NCI-H1092 (cell line): ENCODE measurements at places on chromosomes 13 and 19.

- DNase-seq: no peak
Observed at GRCh38 chr19:1252221-1252820, 3.9 kb downstream of the MIDN start.

DNA sequence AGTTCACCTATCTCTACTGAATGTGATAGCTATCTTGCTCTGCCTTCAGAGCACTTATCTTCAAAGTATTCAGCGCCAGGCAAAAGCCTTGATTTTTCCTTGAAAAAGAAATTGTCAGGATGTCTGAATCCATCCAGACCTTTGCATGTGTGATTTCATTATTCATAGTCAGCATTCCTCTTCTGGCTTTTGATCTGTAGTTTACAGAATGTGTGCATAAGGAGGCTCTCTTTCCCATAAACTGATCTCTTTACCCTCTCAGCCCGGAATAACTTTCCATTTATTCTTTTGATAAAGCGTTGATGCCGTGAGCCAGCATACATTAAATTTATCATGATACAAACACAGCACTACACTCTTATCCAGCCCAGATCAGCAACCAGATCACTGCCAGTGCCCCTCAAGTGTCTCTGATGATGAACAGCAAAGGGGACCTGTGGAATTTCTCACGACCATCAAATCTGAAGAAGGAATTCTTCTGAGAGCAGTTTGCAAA, 130.8 kb downstream of the DNAJC15 start:
- no peak for DNase-seq

DNA sequence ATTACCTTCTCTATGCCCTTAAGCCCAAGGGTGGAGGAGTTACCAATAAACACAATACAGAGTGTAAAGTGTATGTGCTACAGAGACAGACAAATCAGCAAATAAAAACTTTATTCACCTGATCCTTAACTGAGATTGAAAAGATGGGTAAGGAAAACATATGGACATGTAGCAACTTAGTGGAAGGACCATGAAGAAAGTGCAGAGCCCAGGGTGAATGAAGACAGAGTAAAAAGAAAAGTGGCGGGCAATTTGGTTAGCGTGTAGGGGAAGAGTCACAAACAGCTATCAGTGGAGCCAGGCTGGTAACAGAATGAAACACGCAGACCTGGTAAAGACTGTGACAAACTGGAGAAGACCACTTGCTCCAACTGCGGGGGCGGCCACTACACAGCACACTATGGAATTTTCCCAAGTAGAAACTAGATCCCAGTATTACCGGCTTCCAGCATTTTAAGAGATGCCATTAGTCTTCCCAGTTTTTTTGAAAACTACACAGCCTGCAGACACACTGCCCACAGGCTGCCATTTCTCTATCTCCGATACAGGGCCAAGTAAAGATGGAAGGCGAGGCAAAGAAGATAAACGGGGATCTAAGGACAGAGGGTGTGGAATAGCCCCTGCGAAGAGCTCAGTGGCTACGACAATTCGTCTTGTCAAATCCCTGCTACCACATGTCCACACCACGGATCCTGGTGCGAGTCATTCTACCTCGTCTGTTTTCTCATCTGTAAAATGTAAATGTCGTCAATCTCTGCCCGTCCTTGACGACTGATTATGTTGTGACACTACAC, 1.2 kb downstream of the UQCRFS1 start:
- DNase-seq: no peak

DNA sequence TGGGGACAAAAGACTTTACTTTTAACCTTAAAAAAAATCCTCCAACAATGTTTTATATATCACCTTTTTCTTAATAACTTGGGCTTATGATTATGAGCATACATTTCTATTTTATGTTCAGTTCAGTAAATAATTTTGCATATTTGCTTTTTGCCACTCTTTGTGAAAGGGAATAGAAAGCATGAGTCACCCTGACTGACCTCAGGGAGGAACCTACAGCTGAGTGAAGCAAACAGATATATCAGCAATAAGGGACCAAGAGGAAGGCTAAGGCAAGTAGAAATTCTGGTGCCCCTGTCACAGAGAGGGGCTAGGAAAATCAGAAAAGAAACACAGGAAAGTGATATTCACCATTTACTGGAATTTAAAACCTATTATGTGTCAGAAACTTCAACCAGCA, 37.2 kb upstream of the SOHLH2 start:
- DNase-seq: no peak

DNA sequence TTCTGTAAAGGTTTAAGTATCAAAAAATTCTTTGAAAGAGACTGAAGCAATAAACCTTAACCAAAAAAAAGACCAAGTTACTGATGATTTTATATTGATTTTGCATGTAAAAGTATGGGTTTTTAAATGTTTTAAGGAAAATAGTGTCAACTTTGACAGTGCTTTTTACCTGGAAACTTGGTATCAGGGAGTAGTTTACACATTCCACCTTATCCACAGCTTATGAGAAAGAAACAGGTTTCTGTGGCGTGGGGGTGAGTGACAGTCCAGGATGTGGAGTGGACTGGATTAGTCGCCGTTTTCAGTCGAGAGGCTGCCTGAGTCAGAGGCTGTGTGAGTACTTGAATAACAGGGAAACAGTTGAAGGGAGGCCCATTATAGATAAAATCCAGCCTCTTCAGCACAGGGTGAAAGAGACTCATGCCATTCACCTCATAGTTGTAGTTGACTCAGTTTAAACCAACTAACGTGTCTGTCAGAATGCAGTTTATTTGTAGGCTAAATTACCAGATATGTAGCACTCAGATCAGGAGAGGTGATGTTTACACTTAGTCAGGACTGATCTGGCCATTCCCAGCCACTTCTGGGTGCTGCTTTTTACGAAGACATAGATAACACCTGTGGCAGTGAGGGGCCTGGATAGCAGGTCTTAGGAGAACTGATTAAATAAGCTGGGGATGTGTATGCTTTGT, 595 bp upstream of the GPR183 start:
- no peak for DNase-seq

DNA sequence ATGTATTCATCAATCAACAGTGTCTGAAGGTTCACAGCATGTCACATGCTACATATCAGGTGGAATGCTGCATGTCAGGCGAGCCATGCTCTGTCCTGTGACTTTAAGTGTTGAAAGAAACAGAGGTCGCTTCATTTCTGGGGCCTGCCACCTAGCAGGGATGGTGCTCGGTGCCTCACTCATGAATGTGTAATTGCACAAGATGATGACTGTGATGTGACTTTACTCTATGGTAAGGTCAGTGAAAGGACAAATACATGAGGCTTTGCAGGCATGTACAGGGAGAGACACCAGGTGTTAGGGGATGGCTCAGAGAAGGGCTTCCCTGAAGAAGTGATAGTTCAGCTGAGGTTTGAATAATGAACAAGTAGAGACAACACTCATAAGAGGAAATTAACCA, 66.7 kb downstream of the FRY start:
- no peak for DNase-seq

- DNase-seq: no peak
Observed at GRCh38 chr19:4473011-4473762, 1.1 kb downstream of the HDGFL2 start.

DNA sequence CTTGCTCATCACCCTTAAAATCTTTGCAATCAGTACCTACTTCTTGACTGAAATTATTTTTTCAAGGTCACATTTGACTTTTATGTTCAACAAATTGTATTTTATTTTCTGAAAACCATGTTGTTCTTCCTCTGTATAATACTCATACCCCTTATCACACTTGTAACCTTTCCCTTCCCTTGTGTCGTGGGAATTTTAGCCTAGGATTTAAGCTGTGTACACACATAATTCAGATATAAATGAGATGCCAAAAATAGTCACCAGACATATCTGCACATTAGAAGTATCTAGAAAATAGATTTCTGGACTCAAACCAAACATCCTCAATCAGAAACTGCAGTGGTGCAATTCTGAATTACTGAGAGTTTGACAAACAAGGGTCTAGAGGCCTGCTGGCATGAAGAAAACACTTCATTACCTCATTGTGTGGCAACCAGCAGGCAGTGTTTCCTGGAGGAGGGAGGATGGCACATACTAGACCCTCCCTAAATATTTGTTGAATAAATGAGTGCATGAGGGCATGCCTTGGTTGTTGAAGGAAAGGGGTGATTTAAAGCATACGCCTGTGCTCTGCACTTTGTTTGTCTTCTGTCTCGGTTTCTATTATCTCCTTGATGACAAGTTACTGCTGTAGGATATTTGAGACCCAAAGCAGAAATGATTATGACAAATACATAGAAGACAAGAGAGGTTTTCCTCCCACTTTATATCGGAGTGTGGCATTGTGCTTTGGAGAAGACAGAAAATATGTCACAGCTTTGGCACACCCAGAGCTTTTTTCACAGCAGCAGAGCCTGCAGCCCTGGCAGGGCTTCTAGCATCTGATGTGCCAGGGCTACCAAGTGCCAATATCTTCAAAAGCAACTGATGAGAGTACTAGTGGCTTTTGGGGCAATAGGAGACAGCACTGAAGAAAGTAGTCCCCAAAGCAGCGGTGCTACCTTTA, 881.1 kb downstream of the PCDH9 start:
- DNase-seq: peak; percentile 45

DNA sequence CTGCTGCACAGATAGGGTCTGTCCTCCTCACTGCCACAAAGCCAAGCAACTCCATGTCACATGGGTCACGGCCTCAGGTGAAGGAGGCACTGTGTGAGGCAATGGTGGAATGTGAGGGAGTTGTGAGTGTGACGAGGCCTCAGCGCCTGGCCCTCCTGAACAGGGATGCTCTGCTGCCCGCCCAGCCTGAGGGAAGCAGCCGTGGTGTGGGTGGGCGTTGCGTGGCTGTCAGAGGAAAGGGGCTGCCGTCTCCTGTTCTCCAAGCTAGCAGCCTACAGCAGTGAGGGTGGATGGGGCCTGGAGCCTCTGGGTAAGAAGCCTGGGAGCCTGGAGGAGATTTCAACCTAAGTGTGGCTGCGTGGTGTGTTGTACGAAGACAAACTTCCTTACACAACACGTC, 125.0 kb downstream of the COL4A1 start:
- DNase-seq: no peak

- no peak for DNase-seq
Observed at GRCh38 chr13:26117620-26118019, 65.8 kb upstream of the SHISA2 start.
